ENCODE measurements at places on chromosomes 12 and 14.

DNA sequence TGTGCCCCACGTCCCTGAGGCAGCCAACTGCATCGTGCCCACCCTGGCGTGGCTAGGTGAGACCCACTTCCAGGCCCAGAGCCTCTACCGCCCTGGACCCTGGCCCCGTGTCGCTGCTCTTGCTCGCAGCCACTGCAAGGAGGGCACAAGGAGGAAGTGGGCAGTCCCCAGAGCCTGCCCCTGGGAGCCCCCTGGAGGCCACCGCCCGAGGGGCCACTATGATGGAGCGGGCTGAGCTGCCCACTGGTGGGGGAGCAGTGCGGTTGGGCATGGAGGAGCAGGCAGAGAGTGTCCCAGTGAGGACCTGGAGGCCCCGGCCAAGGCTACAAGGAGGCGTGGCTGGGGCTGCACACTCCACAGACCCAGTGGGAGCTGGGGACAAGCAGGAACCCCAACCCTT, 323.6 kb downstream of the PCNX1 start:
- DNase-seq: no peak

DNA sequence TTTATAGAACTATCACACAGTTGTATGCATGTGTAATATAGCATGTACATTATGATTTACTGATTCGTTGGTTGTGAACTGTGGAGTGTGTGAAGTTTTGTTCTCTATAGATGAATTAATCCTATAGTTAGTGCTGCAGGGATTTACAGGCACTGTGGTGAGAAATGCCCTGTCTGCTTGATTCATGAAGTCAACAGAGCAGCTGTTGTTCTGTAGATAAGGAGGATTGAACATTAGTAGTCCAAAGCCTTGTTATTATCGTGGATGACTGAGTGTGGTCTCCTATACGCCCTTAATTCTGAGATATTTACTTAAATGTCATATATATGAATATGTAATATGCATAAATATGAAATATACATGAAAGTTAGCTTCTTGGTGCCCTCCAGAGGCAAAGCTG, 98.3 kb downstream of the DNAH10 start:
- no peak for DNase-seq

DNA sequence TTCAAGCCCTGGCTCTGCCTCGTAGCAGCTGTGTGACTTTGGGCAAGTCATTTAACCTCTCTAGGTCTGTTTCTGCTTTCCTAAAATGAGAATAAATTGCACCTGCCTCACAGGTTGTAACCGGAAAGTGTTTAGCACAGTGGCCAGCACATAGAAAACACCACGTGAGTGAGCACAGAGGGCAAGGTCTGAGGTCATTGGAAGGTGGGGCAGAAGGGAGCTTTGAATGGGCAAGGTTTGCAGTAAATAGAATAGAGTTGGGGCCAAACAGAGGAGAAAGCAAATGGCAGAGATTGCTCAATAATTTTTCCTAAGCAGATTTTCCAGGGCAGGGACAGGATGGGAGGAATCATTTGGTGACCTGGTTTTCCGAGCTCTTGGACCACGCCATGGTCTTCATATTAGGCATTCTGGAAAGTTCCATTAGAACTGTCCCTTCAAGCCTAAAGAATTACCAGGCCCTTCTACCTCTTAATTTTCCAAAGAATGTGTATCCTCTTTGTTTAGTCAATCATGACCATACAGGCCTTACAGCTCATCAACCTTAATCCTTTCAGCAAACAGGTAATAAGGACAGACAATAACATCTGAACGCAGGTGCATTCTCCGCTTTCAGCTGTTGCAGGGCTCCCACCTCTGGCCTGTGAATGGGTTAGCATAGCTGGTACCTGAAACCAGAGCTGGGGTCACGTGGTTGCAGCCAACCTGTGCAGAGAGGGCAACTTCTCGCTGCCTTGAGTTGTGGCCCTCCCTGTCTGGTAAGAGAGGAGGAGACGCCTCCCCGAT, 53.8 kb downstream of the VWF start:
- no peak for DNase-seq

GRCh38 chr12:48189331-48190125, 6.1 kb downstream of the CCDC184 start:
- DNase-seq: peak; percentile 42

DNA sequence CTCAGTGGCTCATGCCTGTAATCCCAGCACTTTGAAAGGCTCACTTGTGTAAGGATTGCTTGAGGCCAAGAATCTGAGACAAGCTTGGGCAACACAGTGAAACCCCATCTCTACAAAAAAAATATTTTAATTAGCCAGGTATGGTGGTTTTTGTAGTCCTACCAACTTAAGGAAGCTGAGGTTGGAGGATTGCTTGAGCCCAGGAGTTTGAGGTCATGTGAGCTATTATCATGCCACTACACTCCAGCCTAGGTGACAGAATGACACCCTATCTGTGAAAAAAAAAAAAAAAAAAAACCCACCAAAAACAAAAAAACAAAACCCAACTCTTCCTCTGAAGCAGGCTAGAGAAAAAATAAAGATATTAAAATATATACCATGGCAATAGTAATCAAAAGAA, 41.2 kb downstream of the TMEM116 start:
- DNase-seq: no peak

- DNase-seq: no peak
Observed at GRCh38 chr12:33587784-33588712, 148.4 kb upstream of the SYT10 start.

DNA sequence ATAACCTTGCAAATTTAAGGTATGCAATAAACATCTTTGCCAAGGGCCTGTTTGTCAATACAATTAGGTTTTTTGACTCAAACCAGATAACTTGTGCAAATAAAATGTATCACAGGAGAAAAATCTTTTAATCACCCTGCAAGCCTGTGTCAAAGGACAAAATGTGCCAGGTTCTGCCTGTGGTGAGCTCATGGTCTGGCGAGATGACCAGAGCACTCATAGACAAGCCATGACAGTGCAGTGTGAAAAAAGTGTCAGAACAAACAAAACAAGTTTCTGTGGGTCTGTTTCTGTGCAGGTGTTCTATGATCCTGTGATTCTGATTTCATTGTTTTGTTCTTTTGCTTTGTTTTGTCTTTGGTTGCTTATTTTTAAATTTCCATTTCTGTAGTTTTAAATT, 847.2 kb downstream of the VRK1 start:
- no peak for DNase-seq

DNA sequence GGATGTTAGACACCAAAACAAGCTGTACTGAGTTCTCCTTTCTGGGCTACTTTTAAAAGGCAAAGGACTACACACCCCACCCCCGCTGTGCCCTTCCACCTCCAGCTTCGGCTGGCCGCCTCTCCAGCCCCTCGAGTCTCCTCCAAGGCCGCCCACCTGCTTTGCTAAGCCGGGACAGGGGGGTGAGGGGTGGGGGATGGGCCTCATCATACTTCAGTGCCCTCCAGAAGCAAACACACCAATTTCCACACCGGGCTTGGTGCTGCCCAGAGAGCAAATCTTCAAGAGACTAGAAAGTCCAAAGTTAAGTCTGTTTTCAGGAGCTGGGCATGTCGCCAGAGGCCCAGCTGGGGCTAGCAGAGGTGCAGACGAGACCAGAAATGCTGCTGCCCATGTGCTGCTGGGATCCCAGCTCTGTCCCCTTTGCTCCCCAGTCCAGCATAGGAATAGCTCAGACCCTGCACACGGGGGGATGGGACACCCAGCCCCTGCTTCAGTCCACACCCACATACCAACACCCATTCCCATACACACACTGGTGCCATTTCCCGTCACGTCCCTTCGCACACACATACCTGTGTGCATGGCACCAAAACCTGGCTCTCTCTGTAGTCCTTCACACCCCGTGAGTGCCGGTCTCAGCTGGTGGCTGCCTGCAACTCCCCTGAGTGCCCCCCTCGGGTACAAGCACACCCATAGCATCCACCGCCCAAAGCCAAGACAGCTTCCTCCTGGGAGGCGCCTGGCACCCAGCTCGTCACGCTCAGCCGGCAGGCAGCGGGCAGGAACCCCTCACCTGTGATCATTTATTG, 1.0 kb downstream of the SLC6A12 start:
- DNase-seq: peak; percentile 68

DNA sequence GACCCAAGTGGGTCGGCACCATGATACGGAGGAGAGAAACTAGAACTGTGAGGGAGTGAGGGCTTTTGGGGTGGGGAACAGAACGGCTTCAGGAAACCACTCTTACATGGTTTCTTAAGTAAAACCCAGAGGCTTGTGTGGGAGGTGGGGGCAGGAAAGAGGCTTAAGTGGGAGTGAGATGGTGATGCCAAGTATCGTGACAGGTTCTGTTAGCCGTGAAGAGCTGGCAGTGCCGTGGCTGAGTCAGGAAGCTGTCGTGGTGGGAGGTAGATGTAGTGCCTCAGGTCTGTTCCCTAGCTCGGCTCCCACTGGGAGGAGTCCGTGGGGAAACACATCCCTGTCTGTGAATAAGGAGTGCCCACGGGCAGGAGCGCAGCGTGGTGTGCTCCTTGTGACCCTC, 185.8 kb upstream of the FKBP4 start:
- no peak for DNase-seq

Data from right kidney (tissue), 9 donors.